ENCODE measurements at places on chromosomes 6 and 20. TPM values are rescaled to one million over a fixed set of nuclear protein-coding genes. Genes with fewer than 3 reads are reported as not detected.

The PRDM13 gene
- total RNA-seq, result not detected

The SLC17A9 gene
- total RNA-seq, result 1.9 TPM

The OR2J3 gene
- not detected for total RNA-seq

The KIF25 gene
- not detected for total RNA-seq

All from dermis lymphatic vessel endothelial cell (primary cell).